ENCODE measurements at places on chromosomes 4 and X. TPM values are rescaled to one million over a fixed set of nuclear protein-coding genes. Genes with fewer than 3 reads are reported as not detected.

GRCh38 chr4:71609651-71610050, 174.2 kb downstream of the GC start:
- DNase-seq: no peak

Gene LGI2
- polyA plus RNA-seq: not detected

GRCh38 chrX:11478026-11478425, 184.8 kb downstream of the AMELX start:
- no peak for DNase-seq

- no peak for DNase-seq
Measured at GRCh38 chrX:23980011-23980441, 47.0 kb downstream of the KLHL15 start.

GRCh38 chr4:69858690-69859089, 1.3 kb downstream of the SULT1E1 start:
- peak; percentile 15 for DNase-seq

DNA sequence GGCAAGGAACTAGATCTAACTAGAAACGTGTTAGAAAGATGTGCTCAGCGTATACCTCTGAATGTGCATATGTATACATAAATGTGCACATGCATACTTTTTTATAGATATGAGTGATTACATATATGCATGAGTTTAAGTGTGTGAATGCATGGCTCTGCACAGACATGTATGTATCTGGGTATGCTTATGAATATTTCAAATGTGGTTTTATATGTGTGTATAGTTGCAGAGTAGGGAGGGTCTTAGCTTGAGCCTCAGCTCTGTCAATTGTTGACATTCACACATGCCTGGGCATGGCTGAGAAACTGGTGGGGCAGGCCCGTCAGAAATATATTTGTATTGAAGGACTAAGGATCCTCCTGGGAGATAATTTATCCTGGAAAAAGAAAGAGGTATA, 31.1 kb downstream of the RAP2C start:
- DNase-seq: no peak

Gene ACSL4
- polyA plus RNA-seq: 24.6 TPM

All from muscle of arm (tissue), 14 donors.